ENCODE measurements at places on chromosomes 6 and 20.

DNA sequence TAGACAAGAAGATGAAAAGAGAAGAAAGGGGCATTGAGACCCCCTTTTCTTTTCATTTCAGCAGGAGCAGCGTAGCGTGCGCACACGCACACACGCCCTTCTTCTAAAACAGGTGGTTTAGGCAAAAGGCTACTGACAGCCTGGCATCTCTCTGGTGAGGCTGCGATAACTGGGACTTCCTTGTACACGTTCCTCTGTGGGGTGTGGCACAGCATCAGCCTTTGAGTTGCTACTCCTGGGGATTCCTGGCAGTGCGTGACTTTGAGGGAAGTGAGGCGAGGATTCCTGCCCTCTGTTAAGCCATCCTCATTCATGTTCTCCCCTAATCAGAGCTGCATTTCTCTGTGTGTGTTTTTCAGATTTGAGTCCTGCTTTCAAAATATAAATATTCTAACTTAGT, 94.7 kb downstream of the TMEM170B start:
- DNase-seq: no peak

GRCh38 chr6:135002229-135002844, 52.3 kb downstream of the HBS1L start:
- no peak for DNase-seq

- no peak for DNase-seq
These were observed 277.0 kb downstream of the CDKAL1 start for GRCh38 chr6:20811109-20811761.

- DNase-seq: peak; percentile 77
These were observed 683.0 kb downstream of the DHX35 start for GRCh38 chr20:39645131-39645530.

DNA sequence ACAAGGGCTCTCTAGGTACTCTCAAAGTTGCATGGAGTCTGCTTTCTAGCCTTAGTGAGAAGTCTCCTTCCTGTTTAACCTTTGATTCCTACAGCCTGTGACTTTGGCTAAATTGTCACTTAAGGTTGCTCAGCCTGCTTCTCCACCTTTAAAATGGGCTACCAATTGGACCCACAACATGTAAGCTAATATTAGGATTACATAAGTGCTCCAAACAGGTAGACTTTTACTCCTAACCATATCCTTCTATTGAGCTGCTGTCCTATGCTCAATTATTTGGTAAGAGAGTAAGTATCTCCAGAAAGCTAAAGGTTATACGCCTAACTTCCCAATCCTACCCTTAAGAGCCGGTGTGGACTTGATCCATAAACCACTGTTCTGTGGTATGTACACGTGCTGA, 2.9 kb downstream of the PCNA start:
- DNase-seq: no peak

GRCh38 chr6:37321101-37321500, 32.7 kb upstream of the RNF8 start:
- no peak for DNase-seq

- peak; percentile 55 for DNase-seq
These were observed 844 bp downstream of the WFDC2 start for GRCh38 chr20:45470262-45470931.

GRCh38 chr20:18138266-18138582, 561 bp downstream of the KAT14 start:
- DNase-seq: no peak

DNA sequence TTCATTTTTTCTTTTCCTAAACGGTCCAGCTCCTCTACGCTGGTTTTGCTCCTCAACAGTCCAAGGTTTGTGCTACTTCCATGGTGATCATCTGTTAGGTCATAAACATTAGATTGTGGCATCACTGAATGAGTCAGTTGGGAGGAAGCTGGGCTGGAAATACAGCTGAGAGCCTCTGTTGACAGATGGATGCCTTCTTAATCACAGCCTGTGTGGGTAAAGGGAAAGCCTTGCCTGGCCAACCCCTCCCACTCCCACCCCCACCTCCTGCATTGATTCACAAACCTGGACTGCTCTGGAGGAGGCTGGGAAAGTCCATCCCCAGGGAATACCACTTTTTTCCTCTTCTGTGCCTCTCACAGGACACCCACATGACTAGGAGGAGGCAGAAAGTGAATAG, 180.6 kb upstream of the CCN2 start:
- DNase-seq: peak; percentile 94

DNA sequence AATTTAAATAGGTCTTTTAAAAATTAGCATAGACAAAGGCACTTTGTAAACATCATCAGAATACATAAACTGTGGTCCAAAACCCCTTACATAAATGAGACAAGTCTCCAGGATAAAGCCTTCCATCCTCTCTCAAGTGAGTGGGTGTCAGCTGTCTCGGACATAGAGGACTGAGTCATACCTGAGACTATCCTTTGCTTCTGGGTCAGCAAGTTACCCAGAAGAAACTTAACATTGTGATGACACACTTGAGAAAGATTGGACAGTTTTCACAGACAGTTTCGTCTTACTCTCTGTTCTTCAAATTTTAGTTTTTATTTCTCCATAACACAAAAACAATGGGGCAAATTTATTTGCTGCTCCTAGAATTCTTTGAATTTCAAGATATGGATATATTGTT, 838.0 kb downstream of the DHX35 start:
- DNase-seq: no peak

DNA sequence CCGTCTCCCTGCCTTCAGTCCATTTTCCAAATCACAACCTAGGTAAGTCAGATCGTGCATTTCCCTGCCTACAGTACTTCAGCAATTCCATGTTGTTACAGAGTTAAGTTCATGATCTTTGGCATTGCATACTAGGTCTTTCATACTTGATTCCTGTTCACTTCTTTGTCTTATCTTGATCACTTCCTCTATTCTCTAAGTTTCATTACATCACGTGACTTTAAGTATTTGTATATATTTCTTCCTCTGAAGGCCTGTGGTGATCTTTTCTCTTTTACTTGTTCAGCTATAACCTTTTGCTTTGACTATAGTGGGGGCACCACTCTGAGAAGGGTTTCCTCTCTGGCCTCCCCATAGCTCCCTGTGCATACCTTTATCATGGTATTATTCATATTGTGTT, 100.2 kb downstream of the TRMT11 start:
- DNase-seq: no peak

- no peak for DNase-seq
These were observed 53.2 kb upstream of the NKX2-4 start for GRCh38 chr20:21450572-21450971.

- DNase-seq: no peak
These were observed 43.4 kb upstream of the RNF144B start for GRCh38 chr6:18343741-18344140.

DNA sequence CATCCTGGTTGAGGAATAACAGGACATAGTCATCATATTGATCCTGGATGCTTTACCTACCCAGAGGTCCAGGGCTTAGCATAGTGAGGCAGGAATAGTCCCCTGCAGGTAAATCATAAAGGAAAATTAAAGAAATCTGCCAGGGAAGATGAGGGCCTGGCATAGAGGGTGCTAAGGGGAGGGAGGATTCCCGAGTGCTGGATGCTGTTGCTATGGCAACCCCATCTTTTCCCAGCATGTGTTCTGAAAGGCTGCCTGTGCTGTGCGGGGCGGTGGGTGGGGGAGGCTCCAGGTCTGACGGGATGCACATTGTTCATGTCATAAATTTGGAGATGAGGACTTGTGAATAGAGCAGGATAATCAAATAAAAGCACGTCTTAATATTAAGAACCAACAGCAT, 212.6 kb upstream of the PCSK2 start:
- DNase-seq: no peak

GRCh38 chr6:33638556-33638955, 17.4 kb downstream of the ITPR3 start:
- DNase-seq: no peak
